Testis (tissue), 5 donors: ENCODE measurements at places on chromosomes 6 and 20. TPM values are rescaled to one million over a fixed set of nuclear protein-coding genes. Genes with fewer than 3 reads are reported as not detected.
A peak's percentile ranks its signal among the peaks of the same experiment; 100 is the strongest.

CYP39A1 gene
- total RNA-seq: 13.5 TPM

ATRN gene
- total RNA-seq: 42.7 TPM

DNA sequence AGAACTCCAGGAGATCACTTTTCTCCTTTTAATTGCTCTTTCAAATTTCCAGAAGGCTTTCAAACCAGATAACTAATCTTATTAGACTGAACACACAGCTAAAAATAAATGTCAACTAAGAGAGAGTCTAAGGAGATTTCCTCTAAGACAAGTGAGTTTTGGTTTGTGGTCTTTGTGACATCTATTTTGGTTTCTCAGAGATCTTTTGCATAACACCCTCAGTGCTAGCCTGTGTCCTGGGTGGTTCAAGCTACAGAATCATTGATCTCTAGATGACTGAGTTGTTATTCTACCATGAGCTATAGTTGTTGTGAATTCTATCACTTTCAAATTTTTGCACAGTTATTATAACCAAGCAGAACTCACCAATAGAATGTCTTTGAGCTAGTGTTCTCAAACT is 49.1 kb upstream of the PLCB4 start:
- H3K27me3 ChIP-seq: no peaks in the 10 kb centered on the region
- H3K36me3 ChIP-seq: no peaks in the 10 kb centered on the region
- no peak overlapping the region for H3K4me3 ChIP-seq
- no peak for DNase-seq

GPR6 gene
- not detected for total RNA-seq

TMEM151B gene
- total RNA-seq: 2.8 TPM

GRCh38 chr6:5250911-5251310 is 9.8 kb downstream of the LYRM4 start:
- no peak overlapping the region for H3K27ac ChIP-seq
- no peaks in the 10 kb centered on the region for H3K27me3 ChIP-seq
- no peaks in the 10 kb centered on the region for H3K36me3 ChIP-seq

GRCh38 chr6:396126-396520 is 4.6 kb downstream of the IRF4 start:
- no peaks in the 10 kb centered on the region for H3K36me3 ChIP-seq
- H3K27me3 ChIP-seq: no peaks in the 10 kb centered on the region
- peaks cover 3% of the 10 kb centered on the region for H3K4me1 ChIP-seq
- no peak overlapping the region for H3K27ac ChIP-seq
- H3K4me3 ChIP-seq: no peak overlapping the region

DNA sequence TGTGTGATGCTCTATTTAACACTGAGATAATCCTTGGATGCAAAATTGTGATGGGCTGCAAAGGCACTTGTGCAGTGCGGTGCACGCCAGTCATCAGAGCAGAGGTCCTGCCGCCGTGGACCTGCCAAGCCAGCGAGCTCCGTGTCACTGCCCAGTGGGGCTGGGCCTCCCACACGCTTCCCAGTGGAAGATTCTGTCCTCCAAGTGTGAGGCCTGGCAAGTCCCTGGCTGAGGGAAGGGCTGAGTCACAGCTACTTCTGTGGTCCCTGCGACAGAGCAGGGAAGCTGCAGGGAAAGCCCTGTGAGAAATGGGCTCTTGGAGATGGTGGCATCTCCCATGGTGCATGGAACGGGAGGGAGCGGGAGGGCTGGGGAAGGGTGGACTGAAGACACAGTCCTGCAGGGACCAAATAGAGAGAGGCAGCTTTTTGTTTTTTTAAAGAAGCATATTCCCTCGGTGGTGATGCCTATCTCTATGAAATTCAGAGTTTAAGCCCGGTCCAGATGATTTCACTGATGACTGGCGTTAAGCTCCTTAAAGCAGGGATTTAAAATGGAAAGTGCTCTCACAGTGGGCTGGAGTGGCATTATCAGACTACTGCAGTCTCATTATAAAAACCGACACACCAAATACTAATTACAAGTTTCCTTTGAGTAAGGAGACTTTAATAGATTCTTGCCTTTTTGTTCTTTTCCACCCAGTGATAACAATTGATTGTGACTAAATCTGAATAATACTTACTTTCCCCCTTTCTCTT is 413.7 kb downstream of the QKI start:
- no peaks in the 10 kb centered on the region for H3K36me3 ChIP-seq
- no peak overlapping the region for H3K27ac ChIP-seq
- no peak for DNase-seq
- H3K4me1 ChIP-seq: no peaks in the 10 kb centered on the region

DNA sequence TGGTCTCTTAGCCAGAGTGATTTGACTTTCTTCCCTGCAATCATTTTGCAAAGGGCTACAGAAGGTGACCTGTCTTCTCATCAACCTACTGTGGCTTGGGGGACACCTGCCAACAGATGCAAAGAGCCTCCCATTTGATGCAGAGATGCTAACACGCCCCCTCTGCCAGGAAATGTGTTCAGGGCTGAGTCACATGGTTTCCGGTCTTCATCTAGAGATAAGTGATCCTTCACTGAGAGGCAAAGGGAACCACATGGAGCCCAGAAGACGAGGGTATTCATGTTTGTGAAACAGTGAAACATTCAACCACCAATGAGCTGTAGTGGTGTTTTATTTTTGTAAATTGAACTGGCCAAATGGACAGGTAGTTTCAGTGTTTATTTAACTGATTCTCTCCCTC is 109.0 kb upstream of the RIN2 start:
- H3K27ac ChIP-seq: no peak overlapping the region
- no peaks in the 10 kb centered on the region for H3K27me3 ChIP-seq
- H3K36me3 ChIP-seq: no peaks in the 10 kb centered on the region
- no peak for DNase-seq

PRL gene
- 0.63 TPM for total RNA-seq

GRCh38 chr20:59662856-59663512 is 58.6 kb downstream of the PHACTR3 start:
- H3K27me3 ChIP-seq: no peaks in the 10 kb centered on the region
- H3K4me1 ChIP-seq: no peaks in the 10 kb centered on the region
- H3K36me3 ChIP-seq: no peaks in the 10 kb centered on the region
- DNase-seq: no peak
- H3K4me3 ChIP-seq: no peak overlapping the region

- no peak overlapping the region for H3K27ac ChIP-seq
- H3K27me3 ChIP-seq: no peaks in the 10 kb centered on the region
- DNase-seq: no peak
- no peaks in the 10 kb centered on the region for H3K36me3 ChIP-seq
- H3K4me1 ChIP-seq: peaks cover 5% of the 10 kb centered on the region
Observed at GRCh38 chr6:82878812-82879211, 186.8 kb downstream of the UBE3D start.

- H3K36me3 ChIP-seq: no peaks in the 10 kb centered on the region
- no peaks in the 10 kb centered on the region for H3K27me3 ChIP-seq
- DNase-seq: no peak
- H3K4me1 ChIP-seq: peaks cover 3% of the 10 kb centered on the region
Observed at GRCh38 chr6:157762636-157763035, 60.4 kb upstream of the SNX9 start.

DNA sequence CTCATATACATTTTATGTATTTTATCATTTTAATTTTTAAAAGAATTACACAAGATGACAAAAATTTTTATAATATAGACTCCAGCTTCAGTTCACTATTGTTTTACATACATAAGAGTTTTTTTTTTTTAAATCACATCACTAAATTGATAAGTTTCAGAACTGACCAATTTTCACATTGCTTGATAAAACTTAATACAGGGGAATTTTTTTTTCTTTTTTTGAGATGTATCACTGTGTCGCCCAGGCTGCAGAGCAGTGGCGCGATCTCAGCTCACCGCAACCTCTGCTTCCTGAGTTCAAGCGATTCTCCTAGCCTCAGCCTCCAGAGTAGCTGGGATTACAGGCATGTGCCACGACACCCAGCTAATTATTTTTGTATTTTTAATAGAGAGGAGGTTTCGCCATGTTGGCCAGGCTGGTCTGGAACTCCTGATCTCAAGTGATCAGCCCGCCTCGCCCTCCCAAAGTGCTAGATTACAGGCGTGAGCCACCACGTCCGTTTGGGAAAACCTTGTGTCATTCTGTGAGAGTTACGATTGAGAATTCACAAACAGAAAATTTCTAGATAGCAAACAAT is 36.6 kb upstream of the BTN3A2 start:
- no peak overlapping the region for H3K27ac ChIP-seq
- H3K4me1 ChIP-seq: no peaks in the 10 kb centered on the region
- no peak overlapping the region for H3K4me3 ChIP-seq
- no peaks in the 10 kb centered on the region for H3K36me3 ChIP-seq
- no peak for DNase-seq
- H3K27me3 ChIP-seq: peaks cover 7% of the 10 kb centered on the region

DNA sequence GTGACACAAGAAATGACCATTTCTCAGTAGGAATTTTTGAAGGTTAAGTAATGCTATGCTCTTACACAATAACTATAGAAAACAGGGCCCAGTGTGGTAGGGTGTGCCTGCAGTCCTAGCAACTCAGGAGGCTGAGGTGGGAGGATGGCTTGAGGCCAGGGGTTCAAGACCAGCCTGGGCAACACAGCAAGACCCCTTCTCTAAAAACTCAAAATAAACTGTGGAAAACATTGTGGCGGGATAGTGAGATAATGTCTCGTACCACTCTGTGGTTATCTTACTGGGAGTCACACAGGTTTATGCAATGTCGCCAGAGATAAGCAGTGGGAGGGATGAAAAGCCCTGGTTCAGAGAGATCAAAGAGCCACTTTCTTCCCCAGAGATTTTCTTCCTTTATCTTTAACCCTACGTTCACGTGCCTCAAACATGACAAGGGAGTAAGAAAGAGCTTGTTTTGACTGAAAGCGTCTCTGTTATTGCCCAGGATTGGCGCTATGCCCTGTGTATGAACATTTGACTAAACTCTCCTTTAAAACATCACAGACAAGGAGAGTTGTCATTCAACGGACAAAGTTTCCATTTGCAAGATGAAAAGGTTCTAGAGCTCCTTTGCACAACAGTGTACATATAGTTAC is 13.9 kb downstream of the GCM1 start:
- H3K4me3 ChIP-seq: no peak overlapping the region
- peak; percentile 86 for DNase-seq
- H3K36me3 ChIP-seq: no peaks in the 10 kb centered on the region
- no peaks in the 10 kb centered on the region for H3K4me1 ChIP-seq

GRCh38 chr6:139529420-139529819 is 155.0 kb upstream of the CITED2 start:
- no peaks in the 10 kb centered on the region for H3K27me3 ChIP-seq
- H3K27ac ChIP-seq: no peak overlapping the region
- H3K4me3 ChIP-seq: no peak overlapping the region

PAK5 gene
- 0.87 TPM for total RNA-seq

GRCh38 chr6:819122-819521 is 126.2 kb upstream of the EXOC2 start:
- H3K27me3 ChIP-seq: no peaks in the 10 kb centered on the region
- H3K36me3 ChIP-seq: no peaks in the 10 kb centered on the region
- H3K4me1 ChIP-seq: no peaks in the 10 kb centered on the region
- H3K4me3 ChIP-seq: no peak overlapping the region

DNA sequence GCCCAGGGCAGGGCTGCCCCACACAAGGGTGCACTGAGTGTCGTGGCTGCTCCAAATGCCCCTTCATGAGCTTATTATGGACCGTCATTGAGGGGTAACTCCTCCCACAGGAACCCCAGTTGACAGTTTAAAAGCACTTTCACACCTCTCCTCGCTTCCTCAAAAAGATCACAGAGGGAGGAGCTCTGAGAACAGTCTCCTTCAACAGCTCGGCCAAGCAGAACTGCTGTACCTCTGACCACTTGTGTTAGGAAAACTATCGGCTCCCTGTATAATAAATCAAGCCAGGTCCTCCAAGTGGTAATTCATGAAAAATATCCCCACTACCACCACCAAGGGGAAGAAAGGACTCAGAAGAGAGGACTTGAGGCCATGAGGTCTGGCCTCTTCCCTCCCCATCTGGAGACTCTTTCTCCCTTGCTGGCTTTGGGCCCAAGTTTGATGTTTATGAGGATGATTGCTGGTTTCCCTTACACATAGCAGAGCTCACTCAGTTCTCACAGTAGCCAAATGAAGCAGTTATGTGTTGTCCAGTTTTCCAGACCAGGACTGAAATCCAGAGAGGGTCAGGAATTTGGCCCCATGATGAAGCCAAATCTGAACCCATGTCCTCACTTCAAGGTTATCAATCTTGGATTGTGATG is 8.7 kb downstream of the SNX21 start:
- peaks cover 18% of the 10 kb centered on the region for H3K4me1 ChIP-seq
- no peak overlapping the region for H3K4me3 ChIP-seq
- DNase-seq: peak; percentile 56
- no peaks in the 10 kb centered on the region for H3K27me3 ChIP-seq
- H3K27ac ChIP-seq: no peak overlapping the region

- H3K4me1 ChIP-seq: no peaks in the 10 kb centered on the region
- H3K27ac ChIP-seq: no peak overlapping the region
- no peaks in the 10 kb centered on the region for H3K27me3 ChIP-seq
- no peak overlapping the region for H3K4me3 ChIP-seq
- DNase-seq: no peak
- H3K36me3 ChIP-seq: no peaks in the 10 kb centered on the region
Observed at GRCh38 chr6:35188886-35189285, 24.9 kb upstream of the SCUBE3 start.

SYTL3 gene
- 10.2 TPM for total RNA-seq

DNA sequence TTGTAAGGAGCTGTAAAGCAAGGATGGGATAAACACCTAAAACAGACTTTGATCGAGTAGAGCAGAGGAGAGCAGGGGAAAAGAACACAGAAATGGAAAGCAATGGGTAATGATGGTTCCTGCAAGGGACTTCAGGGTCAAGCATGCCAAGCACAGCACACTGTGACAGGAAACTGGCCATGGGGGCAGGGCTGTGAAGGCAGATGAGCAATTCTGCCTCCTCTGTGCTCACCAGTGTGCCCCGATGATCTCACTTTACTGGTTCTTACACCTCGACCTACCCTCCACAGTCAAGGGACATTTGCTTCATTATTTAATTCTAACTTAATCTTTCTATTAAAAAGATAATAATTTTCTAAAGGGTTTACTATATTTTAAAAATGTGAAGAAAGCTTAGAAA is 21.6 kb upstream of the MYB start:
- DNase-seq: no peak
- no peaks in the 10 kb centered on the region for H3K36me3 ChIP-seq
- H3K4me1 ChIP-seq: no peaks in the 10 kb centered on the region
- H3K27ac ChIP-seq: no peak overlapping the region

- H3K36me3 ChIP-seq: no peaks in the 10 kb centered on the region
- H3K4me3 ChIP-seq: no peak overlapping the region
- H3K27me3 ChIP-seq: no peaks in the 10 kb centered on the region
Observed at GRCh38 chr20:47638851-47639250, 137.2 kb downstream of the NCOA3 start.

EDN3 gene
- total RNA-seq: 2.9 TPM

- H3K4me3 ChIP-seq: no peak overlapping the region
- no peak for DNase-seq
- no peaks in the 10 kb centered on the region for H3K27me3 ChIP-seq
- no peak overlapping the region for H3K27ac ChIP-seq
Observed at GRCh38 chr20:48845721-48846306, 18.0 kb upstream of the PREX1 start.
